ENCODE measurements at places on chromosomes 2 and 18.

- no peak for DNase-seq
Measured at GRCh38 chr2:187155476-187155875, 292.6 kb downstream of the CALCRL start.

DNA sequence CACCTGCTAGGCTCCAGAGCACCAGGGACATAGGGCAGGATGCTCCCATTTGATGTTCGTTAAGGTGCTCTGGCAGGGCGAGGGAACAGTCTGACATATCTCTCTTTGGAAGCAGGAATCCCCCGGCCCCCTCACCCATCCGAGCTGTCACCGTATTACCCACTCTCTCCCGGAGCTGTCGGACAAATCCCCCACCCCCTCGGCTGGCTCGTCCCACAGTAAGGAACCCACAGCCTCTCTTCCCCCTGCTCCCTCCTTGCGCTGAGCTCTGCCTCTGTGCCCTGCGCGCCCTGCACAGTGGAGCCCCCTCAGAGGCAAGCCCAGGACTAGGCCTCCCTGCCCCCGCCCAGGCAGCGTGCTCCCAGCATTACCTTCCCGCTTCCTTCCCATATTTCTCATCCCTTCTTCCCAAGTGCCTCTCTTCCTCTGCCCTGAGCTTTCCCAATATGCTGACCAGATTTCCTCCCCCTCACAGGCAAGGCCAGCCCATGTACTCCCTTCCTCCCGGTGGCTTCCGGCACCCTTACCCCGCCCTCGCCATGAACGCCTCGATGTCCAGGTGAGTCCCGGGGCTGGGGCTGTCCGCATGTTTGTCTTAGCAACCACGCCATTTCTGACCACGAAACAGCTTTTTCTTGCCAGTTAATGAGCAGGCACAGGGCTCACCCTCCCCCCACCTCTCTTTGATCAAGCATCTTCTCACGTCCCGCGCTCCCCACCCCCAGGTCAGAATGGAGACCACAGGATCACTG is 23.8 kb downstream of the TGOLN2 start:
- DNase-seq = no peak

DNA sequence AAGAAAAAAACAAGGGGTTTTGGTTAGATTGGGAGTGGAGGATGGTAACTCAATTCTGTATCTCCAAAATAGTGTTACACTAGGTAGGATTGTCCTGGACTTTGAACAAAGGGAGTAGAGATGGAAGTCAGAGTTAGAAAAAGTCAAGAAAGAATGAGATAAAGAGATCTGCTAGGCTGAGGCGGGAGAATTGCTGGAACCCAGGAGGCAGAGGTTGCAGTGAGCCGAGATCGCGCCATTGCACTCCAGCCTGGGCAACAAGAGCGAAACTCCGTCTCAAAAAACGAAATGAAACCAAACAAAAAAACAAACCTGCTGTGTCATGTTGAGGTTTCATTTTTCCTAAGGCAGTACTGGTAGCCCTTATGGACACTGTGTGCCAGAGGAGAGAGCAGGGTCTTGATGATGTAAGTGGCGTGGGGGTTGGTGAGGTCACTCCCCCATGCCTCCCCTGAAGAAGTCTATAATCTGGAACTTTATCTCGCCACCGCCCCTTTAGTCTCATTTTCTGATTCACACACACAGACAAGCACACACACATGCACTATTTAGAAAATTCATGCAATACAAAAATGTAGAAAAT is 10.5 kb downstream of the DRC1 start:
- peak; percentile 27 for DNase-seq

DNA sequence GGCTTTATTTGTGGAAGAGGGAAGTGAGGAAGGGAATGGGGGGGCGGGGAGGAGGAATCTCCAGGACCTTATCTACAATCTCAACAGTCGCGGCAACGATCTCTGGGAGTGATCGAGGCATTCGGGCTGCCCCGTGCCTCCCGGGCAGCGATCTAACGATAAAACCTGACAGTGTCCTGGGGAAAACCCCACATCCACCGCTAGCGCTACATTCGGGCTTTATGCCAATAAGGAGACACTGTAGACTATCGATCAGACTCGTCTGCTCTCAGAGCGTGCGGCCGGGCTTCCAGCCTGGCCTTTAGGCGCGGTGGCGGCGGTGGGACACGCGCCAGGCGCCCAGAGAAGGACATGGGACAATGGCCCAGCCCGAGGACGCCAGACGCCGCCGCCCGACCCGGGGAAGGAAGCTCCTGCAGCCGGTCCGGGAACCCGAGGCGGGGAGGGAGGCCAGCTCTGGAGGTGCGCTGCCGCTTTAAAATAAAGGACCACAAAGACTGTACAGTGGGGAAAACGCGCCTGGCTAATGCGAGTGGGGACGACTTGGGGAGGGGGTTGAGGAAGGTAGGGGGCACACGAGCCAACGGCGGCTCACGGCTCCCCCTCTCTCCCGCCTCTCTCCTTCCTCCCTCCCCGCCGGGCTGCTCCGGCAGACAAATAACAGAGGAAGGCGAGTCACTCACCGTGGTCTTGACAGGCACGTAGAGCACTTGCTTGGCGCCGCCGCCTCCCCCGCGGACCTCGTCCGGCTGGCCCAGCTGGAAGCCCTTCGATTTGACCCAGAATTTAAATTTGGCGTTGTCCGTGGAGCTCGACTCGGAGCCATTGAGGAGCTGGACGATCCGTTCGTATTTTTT is 2.2 kb downstream of the NOL4 start:
- DNase-seq = no peak

DNA sequence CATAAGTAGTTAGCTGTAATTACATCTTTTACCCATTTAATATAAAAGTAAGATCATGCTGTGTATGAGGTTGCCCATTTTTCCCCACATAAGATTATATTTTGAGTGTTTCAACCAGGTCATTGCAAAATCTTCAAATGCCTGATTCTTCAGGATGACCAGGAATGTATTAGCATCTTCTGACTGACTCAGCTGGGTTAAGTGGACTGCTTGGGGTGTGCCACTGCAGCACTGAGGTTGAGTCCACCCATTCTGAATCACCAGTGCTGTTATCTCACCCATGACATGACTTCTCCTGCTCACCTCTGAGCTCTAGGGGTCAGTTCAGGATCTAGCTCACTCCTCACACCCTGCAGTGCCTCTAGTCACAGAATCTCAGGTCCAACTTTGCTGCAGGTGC is 576.7 kb upstream of the ZEB2 start:
- peak; percentile 73 for DNase-seq

DNA sequence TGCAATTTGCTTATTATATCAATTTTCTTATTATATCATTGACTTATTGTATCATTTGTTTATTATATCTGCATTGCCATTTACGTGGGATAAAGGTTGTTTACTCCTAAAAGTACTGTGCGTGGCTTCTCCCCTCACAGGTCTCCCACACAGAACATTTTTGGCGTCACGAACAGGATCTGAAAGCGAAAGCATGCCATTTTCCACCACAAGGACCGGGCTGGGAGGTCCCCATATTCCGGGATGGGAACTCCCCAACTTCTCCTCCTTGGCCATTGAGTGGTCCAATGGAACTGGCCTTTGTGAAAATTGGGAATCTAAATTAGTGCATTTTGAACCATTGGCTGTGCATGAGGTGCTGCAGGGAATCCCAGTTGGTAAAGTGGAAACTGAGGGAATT is 4.8 kb upstream of the DSG2 start:
- no peak for DNase-seq

GRCh38 chr2:101400048-101400447 is 12.7 kb upstream of the CREG2 start:
- peak; percentile 99 for DNase-seq

DNA sequence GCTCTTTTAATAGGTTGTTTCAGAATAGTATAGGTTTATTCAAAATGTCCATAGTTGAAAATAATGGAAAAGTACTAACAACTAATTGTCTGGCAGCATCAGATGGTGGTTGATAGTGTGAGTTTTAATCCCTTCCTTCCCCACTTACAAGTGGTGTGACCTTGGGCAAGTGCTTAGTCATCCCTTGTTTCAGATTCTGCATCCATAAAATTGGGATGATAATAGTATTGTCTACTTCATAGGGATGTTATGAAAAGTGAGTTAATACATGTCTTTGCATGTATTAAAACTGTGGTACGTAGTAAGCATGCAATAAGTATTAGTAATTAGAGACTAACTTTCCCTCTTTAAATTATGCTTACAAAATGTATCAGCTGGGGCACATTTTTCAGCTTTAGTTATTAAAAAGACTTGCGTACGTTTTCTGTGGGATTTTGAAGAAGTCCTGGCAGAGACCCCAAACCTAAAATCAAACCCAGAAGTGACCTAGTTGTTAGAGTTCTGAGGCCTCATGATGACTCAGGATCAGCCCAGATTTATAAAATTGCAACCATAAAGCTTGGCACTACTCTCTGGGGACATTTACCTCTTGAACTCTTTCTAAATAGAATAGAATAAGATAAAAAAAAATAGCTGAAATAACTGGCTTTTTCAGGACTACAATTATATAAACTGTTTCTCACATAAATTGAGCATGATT is 8.6 kb downstream of the ITGA4 start:
- DNase-seq = no peak

GRCh38 chr2:61006486-61007105 is 10.9 kb upstream of the PEX13 start:
- DNase-seq = peak; percentile 70

DNA sequence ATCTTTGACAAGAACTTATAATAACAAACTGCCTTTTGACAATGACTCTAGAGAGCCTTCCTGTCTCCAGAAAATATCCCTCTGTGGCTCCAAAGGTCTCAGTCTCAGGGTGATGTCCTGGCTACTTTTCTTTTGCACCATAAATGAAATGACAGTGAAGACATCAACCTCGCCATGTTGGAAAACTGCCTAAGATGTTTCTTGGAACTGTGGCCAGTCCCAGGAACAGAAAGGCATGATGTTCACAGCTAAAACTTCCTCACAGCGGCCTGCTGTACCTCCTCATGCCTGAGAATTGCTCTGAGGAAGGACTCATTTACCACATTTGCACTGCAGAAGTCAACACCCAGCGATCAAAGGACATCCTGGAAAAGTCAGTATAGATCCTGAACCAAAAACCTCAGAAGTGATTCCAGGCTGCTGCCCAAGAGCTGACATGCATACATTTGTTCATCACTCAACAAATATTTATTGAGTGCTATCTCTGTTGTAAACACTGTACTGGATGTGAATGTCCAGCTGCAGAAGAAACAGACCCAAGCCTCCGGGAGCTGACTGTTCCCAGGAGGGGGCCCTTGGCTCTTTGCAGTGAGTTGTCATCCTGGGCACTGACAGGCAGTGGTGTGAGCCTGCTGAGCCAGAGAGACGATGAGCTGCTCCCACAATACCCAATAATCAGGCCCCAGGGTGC is 64.3 kb upstream of the ACSL3 start:
- DNase-seq = no peak

- DNase-seq = no peak
Measured at GRCh38 chr2:15647622-15648590, 56.2 kb downstream of the DDX1 start.

- DNase-seq = no peak
Measured at GRCh38 chr2:63764630-63765029, 77.1 kb upstream of the UGP2 start.

Measured in renal cortical epithelial cell (primary cell).